ENCODE measurements at places on chromosomes 12 and 14.

- DNase-seq = no peak
These were observed 8.5 kb upstream of the HSP90AA1 start for GRCh38 chr14:102095231-102095870.

DNA sequence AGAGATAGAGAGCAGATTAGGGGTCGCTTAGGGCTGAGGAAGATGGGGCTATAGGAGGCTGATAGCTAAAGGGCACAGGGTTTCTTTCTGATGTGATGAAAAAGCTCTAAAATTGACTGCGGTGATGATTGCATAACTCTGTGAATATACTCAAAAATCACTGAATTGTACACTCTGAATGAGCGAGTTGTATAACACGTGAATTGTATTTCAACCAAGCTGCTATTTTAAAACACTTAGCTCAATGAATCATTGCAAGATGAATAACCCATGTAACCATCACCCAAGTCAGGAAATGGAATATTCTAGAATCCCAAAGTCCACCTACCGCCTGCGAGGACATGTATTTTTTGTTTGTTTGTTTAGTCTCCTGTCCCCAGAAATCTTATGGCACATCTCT is 60.1 kb upstream of the CCND2 start:
- DNase-seq = no peak

DNA sequence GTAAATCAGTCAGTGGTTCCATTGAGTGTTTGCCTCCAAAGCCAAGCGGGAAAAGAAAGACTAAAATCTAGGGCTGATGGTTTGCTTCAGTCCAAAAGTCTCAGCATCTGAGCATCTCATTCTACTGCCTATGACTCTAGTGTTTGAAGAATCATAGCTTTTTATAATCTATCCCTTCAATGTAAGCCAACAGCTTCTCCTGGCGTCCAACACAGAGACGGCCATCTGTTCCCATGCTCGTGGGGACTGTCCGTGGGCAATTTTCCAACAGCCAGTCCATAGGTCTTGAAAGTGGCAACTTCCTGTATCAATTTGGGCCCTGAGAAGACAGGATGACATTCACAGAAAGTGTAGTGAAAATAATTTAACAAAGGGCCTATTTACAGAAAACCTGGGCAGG is 544.4 kb upstream of the TMEM132C start:
- no peak for DNase-seq

- no peak for DNase-seq
These were observed 527.7 kb downstream of the FUT8 start for GRCh38 chr14:65940056-65940735.

Data from activated gamma-delta T cell treated with Interleukin-2 at 50 U/mL for 16 hours (primary cell).